Thoracic aorta (tissue), 2 donors: ENCODE measurements at places on chromosomes 6 and 20.

- no peak for DNase-seq
Observed at GRCh38 chr6:134317471-134318131, at the start of gene SGK1. TSS of gene SGK1 (minus strand) at chr6:134318112. CDS start at chr6:134317460, 652 bp downstream.

GRCh38 chr6:16567071-16567470 is 194.2 kb downstream of the ATXN1 start:
- DNase-seq, result no peak

- no peak for DNase-seq
Observed at GRCh38 chr20:36344517-36345132, 38.5 kb downstream of the DLGAP4 start.

DNA sequence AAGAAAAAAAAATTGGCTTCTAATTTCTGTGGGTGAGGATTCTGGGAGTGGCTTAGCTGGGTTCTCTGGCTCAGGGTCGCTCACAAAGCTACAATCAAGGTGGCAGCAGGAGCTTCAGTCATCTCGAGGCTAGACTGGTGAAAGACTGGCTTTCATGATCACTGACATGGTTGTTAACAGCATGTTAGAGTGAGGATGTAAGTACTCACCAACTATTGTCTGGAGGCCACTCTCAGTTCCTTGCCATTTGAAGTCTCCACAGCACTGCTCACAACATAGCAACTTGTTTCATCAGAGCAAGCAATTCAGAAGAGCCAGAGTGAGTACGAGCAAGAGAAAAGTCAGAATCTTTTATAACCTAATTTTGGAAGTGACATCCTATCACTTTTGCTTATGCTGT is 145.7 kb upstream of the PRSS16 start:
- DNase-seq, result no peak

GRCh38 chr6:35955071-35955470 is 34.2 kb upstream of the SRPK1 start:
- DNase-seq, result no peak

- DNase-seq, result no peak
Observed at GRCh38 chr20:1308067-1308701, 20.8 kb downstream of the SDCBP2 start.

DNA sequence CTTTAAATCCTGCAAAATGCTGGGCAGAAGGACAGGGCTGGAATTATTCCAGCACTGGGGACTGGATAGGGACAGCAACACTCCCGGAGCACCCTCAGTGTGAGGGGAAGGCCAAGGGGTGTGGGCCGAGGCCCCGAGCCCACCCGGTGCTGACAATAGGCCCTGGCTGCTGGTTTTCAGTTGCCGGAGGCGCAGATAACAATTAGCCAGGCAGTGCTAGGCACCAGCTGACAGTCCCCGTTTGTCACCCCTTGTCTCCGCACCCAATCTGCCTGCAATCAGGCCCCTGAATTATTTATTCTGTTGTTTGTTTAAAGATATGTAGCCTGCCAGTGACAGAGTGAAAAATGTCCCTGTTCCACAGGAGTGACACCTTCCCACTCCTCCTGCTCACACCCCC is 120.0 kb downstream of the GRM4 start:
- no peak for DNase-seq

GRCh38 chr6:52216932-52217575 is 27.2 kb downstream of the IL17F start:
- no peak for DNase-seq

DNA sequence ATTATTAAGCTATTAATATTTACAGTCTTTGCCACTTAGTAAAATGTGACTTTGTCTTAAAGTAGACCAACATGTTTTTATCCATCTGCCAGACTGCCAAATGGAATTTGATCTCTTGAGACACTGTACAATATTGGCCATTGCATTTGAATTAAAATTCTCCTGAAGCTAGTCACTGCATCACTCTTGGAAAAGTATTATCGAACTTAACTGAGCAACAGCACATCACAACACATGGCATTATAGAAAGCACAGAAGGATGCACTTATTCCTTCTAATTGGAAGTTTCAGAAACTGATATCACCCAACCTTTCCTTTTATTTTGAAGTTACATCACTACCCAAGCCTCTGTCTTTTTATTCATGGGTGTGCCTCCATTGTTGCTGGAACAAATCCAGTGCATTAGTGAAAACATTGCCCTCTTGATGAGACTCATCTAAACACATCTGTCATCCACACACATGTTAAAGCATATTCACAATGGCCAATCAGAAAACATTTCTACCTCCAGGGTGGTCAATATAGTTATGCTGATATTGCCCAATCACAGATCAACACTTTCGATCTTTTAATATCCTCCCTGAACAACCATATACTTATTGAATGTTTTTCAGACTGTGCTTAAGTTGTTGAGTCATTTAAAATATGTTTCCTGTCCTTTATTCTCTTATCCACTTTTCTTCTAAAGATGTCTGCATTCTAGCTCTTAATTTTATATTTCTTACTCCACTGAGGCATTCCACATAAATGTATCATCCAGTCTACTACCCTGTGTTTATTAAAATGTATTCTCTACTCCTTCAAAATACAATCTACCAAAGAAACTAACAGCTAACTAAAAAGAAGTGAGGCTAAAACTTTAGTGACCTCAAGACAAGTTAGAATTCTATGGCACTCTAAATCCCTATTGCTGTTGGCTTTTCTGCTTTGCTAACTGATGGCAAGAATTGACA is 535.0 kb downstream of the RFPL4B start:
- no peak for DNase-seq

- DNase-seq, result no peak
Observed at GRCh38 chr20:13855613-13856012, 70.8 kb downstream of the NDUFAF5 start.

GRCh38 chr20:45971425-45971674 is 653 bp downstream of the ZNF335 start:
- no peak for DNase-seq

DNA sequence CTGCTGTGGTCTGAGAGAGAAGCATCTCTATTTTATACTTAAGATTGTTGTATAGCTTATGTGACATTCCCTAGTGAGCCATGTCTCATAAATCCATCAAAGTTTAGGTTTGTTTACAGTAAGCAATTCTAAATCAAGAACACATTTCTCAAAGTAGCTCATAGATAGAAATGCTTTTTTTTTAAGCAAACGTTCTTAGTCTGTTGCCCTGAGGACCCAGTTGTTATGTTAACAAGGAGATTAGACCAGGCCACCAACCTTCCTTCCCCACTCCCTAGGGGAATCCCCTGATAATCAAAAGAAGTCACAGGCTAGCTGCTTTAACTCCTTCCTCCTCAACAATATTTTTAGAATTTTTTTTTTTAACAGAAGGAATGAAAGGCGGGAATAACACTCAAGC is 169.0 kb downstream of the FUT9 start:
- DNase-seq, result no peak

- DNase-seq, result no peak
Observed at GRCh38 chr20:56630086-56630493, 984 bp downstream of the TFAP2C start.

GRCh38 chr6:111642463-111643158 is 36.9 kb upstream of the TRAF3IP2 start:
- DNase-seq, result no peak

- DNase-seq, result no peak
Observed at GRCh38 chr6:7684843-7685242, 41.1 kb upstream of the BMP6 start.

DNA sequence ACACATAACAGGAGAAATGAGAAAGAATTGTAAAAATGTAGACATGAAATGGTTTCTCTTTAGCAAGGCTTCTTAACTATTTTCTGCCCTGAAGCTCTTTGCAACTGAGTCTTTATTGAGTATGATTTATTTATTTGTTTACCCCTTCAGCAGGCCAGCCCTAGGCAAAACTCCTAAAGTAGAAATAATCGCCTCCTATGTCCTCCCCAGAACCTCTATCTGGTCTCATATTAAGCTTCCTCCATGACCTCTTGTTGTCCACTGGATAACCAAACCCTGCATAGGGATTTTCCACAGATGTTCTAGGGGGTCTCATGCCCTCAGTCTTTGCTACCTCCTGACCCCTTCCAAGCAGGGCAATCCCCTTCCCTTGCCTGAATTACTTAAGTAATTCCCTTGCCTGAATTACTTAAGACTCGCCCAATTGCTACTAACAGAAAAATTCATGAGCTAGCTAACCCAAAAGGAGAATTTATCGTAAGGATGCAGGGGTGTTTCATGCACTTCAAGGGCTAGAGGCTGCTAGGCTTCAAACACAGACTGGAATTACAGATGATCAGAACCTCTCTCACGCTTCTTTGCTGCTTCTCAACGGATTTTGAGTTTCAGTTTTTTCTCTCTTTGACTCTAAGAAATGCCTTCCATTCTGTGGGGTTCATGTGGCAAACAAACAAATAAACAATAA is 425.9 kb upstream of the RNF217 start:
- no peak for DNase-seq

DNA sequence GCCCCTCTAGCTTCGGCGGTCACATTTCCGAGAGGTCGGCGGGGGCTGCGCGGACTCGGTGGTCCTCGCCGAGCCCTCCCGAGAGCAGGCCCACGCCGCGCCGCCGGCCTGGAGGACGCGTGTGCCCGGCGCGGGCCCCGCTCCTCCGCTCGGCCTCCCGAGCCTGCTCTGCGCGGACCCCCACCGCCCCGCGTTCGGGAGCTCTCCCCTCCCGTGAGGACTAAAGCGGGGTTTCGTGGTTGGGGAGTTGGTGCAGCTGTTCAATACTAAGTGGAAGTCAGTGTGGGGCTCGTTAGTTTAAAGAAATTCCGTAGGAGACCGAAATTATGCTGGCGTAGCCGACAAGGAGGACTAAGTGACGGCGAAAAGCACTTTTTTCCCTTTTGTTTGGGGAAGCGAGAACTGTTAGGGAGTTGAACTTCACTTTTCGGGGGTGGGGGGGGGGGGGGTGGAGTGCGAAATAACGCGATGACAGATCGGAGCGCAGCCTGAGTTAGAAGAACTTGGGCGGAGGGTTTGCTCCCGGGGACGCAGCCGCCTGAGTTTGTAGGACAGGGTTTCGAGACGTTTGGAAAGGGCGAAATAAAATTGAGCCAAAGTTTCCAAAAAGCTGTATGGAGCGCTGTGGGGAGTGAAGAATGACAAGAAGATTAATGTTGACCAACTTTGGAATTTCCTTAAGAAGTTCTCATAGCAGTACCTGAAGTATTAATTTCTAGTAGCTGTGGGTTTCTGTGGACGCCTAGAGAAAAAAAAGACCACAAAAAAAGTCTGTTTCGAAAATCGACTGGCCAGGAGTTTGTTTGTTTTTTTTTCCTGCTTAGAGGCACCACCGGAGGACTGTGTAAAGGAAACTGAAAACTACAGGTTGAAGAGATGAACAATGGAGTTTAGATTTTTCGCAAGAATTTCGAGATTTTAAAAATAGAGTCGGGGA is 1.4 kb downstream of the QKI start:
- no peak for DNase-seq

DNA sequence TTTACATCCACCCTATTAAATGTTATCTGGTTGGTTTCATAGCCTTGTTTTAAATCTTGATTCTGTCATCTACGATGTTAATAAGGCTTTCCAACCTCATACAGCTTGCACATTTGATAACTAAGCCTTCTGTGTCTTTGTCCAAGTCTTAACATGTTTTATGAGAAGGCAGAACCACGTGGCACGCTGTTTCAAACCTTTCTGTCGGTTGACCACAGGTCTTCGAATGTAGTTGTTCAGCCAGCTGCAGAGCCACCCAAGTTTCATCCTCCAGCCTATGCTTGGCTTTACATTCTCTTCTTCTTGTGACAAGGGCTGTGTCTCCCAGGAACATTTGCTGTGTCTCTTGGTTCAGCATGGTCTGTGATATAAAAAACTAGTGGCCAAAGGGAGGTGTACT is 15.7 kb upstream of the SGK2 start:
- no peak for DNase-seq

DNA sequence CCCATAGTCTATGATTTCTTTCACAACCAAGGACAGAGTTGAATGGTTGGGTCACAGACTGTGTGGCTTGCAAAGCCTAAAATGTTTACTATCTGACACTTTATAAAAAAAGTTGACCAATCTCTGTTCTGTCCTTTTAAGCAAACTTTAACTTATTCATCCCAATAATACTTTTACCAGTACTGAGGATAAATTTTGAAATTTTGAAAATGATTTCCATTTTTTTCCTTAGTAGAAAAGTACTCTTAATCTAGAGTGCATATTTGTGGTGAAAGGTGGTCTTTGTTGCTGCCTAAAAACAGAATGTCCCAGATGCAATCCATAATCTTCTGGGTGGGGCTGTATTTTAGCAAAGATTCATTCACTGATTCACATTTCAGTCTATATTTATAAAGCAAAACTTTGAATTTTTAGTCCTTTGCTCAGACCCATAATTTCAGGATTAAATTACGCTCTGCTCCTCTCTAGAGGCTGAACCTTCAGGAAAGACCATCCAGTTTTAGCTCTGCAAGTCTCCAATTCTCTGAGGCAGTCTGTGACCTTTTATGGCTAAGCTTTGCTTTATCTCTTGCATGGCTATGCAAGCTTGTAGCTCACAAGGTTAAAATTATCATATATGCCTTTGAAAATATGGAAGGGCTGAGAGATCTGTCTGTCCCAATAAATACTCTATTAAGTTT is 573.5 kb downstream of the COL12A1 start:
- DNase-seq, result no peak

- no peak for DNase-seq
Observed at GRCh38 chr6:20722455-20722854, 188.2 kb downstream of the CDKAL1 start.

GRCh38 chr6:53241938-53242337 is 93.3 kb upstream of the GCM1 start:
- DNase-seq, result no peak

DNA sequence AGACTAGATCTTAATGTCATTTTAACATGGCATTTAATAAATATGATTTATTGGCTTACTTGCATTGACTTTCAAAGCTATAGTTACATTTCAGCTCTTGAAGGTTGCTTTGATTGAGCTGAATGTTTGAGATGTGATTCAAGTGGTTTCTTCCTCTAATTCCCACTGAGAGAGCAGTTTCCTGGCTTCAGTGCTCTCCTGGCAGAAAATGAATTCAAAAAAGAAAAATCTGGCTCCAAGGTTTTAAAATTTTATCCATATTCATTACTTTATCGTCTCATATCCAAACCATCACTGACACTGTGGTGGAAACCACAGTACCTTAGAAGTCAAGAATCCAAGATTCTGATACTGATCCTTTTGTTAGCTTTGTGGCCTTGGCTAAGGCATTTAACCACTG is 263.1 kb upstream of the HSF2 start:
- no peak for DNase-seq

GRCh38 chr6:156851454-156851921 is 74.3 kb downstream of the ARID1B start:
- DNase-seq, result no peak

- DNase-seq, result no peak
Observed at GRCh38 chr20:13220194-13220903, 725 bp upstream of the ISM1 start.
